T-cell (primary cell): ENCODE measurements at places on chromosomes 7 and 10.
A peak's percentile ranks its signal among the peaks of the same experiment; 100 is the strongest.

DNA sequence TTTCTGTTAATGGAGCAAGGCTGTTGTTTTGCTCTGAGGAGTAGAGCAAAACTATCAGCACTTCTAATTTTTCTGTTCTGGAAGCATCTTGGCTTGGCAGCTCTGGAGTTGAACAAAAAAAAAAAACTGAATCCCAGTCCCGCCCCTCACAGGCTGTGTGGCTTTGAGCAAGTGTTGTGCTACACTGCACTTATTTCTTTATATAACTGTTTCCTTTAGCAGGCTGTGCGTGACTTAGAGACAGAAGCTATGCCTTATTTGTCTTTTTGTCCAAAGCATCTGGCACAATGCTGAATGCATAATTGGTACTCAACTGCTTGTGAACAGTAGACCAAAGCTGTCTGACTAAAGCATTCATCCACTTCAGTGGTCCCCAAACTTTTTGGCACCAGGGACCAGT, 96.1 kb downstream of the AMPH start:
- DNase-seq: no peak
- H3K27me3 ChIP-seq: peaks cover 3% of the 10 kb centered on the region
- H3K4me3 ChIP-seq: no peak overlapping the region
- H3K36me3 ChIP-seq: no peaks in the 10 kb centered on the region
- H3K27ac ChIP-seq: no peak overlapping the region

GRCh38 chr7:40470817-40471216, 336.0 kb downstream of the SUGCT start:
- no peak overlapping the region for H3K27ac ChIP-seq
- no peak overlapping the region for H3K4me3 ChIP-seq
- H3K36me3 ChIP-seq: no peaks in the 10 kb centered on the region
- H3K27me3 ChIP-seq: no peaks in the 10 kb centered on the region

DNA sequence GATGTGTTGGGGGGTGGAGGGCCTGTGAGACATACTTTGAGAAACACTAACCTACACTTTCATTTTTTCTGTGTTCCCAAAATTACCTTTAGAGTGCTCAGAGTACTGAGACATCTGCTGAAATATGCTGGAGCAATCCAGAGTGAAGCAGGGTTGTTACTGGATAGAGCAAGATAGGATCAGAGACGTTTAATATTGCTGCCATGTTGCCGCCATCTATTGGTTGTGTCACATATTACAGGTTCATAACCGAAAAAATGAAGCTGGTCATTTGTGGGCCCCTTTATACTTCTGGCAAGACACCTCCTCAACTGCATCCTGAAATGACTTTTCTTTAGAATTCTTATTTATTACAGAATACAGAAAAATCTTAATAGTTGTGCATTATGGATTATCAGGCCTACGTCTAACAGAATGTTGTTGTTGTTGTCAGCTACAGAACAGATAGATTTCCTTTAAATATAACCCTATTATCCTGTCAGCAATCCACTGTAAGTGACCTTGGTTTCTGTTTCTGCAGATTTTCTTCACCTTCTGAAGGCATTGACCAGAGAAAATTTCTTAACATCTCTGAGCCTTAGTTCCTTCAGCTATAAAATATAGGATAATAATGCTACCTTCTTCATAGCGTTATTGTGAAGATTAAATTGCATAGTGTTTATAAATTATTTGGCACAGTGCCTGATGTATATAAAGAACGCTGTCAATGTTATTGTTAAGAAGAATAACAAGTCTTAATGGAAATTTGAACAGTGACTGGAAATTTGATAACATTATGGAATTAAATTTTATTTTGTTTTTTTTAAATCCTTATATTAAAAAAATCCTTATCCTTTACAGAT, 16.2 kb upstream of the DLD start:
- no peaks in the 10 kb centered on the region for H3K36me3 ChIP-seq
- H3K4me1 ChIP-seq: peaks cover 17% of the 10 kb centered on the region
- H3K27me3 ChIP-seq: no peaks in the 10 kb centered on the region
- H3K4me3 ChIP-seq: no peak overlapping the region
- no peak for DNase-seq

DNA sequence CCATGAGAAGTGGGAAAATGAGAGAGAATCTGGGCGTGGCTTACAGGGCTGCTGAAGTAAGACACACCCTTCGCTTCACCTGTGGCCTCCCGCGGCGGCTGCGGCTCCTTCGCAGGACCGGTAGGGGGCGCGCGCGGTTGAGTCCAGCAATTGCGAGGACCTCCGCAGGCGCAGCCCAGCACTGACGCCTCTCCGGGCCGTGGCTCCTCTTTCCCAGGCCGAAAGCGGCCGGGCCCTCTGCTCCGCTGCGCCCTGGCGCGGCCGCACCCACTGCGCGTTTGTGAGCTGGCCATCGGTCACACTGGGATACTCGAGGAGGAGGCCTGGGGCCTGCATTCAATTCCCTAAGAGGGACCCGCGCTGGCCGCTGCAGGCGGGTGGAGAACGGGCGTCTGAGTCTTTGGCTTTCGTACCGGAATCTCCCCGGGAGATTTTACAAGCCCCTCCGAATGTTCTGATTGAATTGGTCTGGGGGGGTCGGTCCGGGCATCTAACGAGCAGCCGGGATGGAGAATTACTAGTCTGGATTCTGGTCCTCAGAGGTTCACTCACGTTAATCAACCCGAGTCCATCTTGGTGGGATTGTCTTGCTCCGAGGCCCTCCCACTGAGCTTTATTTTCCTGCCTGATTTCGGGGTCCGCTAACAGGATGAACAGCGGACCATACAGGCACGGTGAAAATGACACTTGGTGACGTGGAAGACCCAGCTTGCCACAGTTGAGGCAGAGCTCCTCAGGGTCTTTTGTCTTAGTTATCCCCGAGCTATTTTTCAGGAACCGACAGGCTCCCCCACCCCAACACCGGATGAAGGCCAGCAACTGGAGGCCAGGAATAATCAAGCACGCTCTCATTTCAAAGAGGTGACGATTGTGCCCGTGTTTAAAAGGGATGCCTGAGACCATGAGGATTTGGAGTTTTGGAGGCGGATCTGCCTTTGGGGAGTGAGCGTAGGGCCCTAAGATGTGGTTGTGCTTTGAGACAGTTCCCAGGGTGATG, at the start of gene LRRD1:
TSS of gene LRRD1 (minus strand) at position 215 of the 997 bp plus-strand sequence. CDS start 13,940 bp downstream, outside the sequence.
- no peak within 1 kb of the TSS for H3K27ac ChIP-seq
- peaks cover 10% of the 10 kb centered on the region for H3K4me1 ChIP-seq
- DNase-seq: peak; percentile 83
- no peaks in the 10 kb centered on the region for H3K36me3 ChIP-seq
- peak within 1 kb of the TSS; percentile 84 for H3K4me3 ChIP-seq

GRCh38 chr7:7014827-7015595, 167.3 kb upstream of the C1GALT1 start:
- H3K27me3 ChIP-seq: peaks cover 24% of the 10 kb centered on the region
- H3K36me3 ChIP-seq: no peaks in the 10 kb centered on the region
- H3K4me3 ChIP-seq: no peak overlapping the region
- no peak for DNase-seq

GRCh38 chr10:78975926-78976325, 92.8 kb upstream of the ZMIZ1 start:
- H3K4me1 ChIP-seq: peaks cover 5% of the 10 kb centered on the region
- no peaks in the 10 kb centered on the region for H3K27me3 ChIP-seq
- no peak overlapping the region for H3K27ac ChIP-seq
- H3K4me3 ChIP-seq: no peak overlapping the region
- no peaks in the 10 kb centered on the region for H3K36me3 ChIP-seq
- no peak for DNase-seq

DNA sequence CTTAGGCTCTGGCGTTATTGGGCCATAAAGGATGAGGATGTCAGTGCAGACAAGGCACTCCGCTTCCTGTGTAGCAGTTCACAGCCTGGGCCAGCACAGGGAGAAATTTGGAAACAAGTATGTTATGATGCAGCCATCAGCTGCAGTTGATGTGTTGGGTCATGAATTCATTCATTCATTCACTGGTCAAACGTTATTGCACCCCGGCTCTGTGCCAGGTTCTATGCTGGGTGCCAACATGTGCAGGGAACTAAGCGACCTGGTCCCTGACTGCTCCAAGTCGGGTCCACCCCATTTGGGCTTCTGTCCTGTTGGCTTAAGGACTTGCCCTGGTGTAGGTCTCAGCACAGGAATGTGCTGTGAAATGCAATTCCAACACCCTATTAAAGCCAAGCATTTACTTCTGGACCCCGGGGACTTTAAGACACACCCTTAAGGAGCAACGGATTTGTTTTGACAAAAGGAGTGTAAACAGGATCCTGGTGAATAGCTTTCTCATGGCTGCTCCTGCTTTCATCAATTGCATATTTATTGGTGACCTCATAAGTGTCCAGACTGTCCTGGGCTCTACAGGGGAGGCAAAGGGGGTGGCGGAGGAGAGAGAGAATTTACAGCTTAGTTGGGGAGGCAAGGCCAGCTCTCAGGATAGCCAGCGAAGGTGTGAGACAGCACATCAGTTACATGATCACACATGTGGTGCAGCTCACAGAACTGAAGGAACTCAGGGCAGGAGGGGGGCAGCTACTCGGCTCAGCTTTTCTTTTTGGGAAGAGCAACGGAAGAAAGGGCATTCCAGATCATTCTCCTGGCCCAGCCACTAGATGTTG, 158.6 kb downstream of the GRK5 start:
- peaks cover 8% of the 10 kb centered on the region for H3K36me3 ChIP-seq
- no peak overlapping the region for H3K4me3 ChIP-seq
- H3K27ac ChIP-seq: no peak overlapping the region
- H3K4me1 ChIP-seq: no peaks in the 10 kb centered on the region
- DNase-seq: no peak
- H3K27me3 ChIP-seq: no peaks in the 10 kb centered on the region

DNA sequence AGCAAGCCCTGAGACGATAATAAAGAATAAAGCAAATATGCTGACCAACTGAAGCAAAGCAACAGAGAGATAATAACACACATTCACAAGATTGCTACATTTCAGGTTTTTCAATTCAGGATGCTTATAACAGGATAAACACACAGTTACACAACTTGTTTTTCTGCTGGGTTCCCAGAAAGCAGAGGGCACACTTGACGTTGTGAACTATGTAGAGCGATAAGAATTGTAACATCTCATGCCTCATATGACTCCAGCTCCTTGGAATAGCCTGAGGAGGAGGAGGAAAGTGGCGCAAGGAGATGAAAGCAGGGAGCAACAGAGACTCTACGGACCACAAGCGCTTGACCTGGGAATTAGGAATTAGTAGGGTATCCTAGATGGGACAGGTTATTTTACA, 201.7 kb downstream of the SKAP2 start:
- peaks cover 3% of the 10 kb centered on the region for H3K4me1 ChIP-seq
- no peak overlapping the region for H3K4me3 ChIP-seq
- no peaks in the 10 kb centered on the region for H3K36me3 ChIP-seq
- H3K27ac ChIP-seq: no peak overlapping the region
- no peaks in the 10 kb centered on the region for H3K27me3 ChIP-seq

DNA sequence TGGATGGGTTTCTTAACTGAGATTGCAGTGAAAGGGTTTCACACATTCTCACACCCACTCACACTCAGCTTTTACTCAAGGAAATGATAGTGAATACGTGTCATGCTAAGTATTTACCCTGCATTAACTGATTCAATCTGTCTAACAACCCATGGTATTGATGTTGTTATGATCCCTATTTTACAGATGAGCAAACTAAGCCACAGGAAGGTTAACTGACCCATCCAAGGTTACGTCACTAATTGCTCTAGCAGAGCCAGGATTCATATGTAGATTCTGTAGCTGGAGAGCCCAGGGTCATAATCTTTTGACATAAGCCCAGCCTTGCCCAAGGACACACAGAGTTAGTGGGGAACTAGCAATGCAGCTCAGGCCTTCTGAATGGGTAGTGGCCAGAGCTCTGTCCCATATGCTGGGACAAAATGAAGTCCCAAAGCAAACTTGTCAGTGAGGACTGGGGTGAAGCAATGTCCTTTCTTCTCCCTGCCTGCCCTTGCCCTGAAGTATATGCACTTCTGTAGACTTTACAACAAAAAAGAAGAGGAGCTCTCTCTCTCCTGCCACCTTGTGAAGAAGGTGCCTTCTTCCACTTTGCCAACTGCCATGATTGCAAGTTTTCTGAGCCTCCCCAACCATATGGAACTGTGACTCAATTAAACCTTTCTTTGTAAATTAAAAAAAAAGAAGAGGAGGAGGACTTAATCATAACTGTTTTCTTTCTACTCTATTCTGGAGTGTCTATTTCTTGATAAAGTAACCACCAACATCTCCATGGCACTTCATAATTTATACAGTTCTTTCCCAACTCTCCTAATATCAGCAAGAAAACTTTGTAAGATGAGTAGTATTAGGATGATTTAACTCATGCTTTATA, 4.9 kb upstream of the CYP3A7 start:
- peaks cover 6% of the 10 kb centered on the region for H3K27me3 ChIP-seq
- DNase-seq: no peak
- no peak overlapping the region for H3K27ac ChIP-seq

DNA sequence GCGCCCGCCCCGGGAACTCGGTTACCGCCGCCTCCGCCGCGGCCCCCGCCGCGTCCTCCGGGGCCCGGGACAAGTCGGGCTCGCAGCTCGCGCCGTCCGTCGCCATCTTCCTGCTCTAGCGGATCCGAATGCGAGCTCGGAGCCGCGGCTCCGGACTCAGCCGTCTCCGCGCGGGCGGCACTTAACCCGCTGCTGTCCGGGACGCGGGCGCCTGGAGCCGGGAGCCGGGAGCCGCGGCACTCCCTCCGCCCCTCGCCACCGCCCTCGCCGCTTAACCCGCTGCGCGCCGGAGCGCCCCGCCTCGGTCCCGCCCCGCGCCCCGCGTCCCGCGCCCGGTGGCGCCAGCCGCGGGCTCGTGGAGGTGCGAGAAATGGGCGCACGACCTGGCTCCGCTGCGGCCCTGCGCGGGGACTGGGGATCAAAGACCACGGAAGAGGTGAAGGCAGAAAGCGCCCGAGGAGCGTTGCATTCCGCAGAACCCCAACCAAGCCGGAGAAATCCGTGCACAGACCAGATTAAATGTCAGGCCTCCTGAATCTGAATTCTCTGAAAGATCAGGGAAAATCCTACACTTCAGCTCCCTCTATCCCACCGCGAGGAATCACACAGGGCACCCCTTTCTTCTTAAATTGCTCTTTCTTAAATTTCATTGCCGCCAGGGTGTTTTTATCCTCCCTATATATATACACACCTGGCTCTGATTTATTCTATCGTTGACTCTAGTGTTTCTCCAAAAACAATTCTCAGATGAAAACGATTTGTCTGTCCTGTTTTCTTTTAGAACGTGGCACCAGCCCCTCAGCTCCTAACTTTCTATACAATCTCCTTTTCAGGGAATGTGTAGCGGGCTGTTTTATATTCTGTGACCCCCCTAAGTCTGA, at the start of gene CTTNBP2:
TSS of gene CTTNBP2 (minus strand) at position 132 of the 881 bp plus-strand sequence. CDS start at position 106, 26 bp downstream.
- H3K36me3 ChIP-seq: no peaks in the 10 kb centered on the region
- peak within 1 kb of the TSS; percentile 26 for H3K4me3 ChIP-seq
- H3K27me3 ChIP-seq: peaks cover 12% of the 10 kb centered on the region
- DNase-seq: no peak

GRCh38 chr10:113028456-113029440, 78.7 kb downstream of the TCF7L2 start:
- peaks cover 4% of the 10 kb centered on the region for H3K27me3 ChIP-seq
- no peak overlapping the region for H3K4me3 ChIP-seq
- no peak overlapping the region for H3K27ac ChIP-seq
- DNase-seq: no peak
